ENCODE measurements at places on chromosomes 3 and 15. TPM values are rescaled to one million over a fixed set of nuclear protein-coding genes. Genes with fewer than 3 reads are reported as not detected.

DNA sequence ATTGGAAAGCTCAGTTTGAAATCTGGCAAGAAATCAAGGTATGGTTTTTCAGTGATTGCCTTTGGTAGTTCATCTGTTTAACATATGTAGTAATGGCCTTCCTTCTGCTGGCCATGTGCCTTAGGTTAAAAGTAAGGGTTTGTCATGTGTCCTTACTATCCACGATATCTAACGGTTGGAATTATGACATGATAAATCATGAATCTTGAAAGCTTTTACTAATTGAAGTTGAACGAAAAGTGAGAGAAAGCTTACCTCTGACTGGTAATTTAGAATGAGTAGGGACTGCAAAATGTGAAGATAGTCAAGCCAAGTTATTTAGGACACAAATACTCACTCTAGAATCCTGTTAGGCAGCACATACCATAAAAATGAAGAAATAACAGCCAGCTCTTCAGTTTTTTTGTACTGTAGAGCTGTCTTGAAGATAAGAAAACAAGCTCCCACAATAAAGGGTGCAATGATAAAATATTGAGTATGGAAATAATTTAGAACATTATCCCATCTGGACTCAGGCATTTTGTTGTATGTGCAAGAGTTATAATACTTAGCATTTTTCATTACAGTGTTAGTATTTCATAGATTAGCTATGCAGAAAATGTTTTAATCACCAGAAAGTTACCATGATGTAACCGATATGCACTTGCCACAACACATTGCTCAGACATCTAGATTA is 303.4 kb downstream of the ZNF385D start:
- DNase-seq = no peak

- peak; percentile 67 for DNase-seq
Observed at GRCh38 chr3:124800511-124801258, 70.4 kb downstream of the UMPS start.

GRCh38 chr3:88668180-88668579 is 439.2 kb upstream of the EPHA3 start:
- DNase-seq = no peak

CASR gene
- total RNA-seq = 0.74 TPM

CPN2 gene
- total RNA-seq = not detected

CPNE9 gene
- total RNA-seq = not detected

Data from urinary bladder (tissue), 4 donors.